ENCODE measurements at places on chromosomes 3 and 15.

DNA sequence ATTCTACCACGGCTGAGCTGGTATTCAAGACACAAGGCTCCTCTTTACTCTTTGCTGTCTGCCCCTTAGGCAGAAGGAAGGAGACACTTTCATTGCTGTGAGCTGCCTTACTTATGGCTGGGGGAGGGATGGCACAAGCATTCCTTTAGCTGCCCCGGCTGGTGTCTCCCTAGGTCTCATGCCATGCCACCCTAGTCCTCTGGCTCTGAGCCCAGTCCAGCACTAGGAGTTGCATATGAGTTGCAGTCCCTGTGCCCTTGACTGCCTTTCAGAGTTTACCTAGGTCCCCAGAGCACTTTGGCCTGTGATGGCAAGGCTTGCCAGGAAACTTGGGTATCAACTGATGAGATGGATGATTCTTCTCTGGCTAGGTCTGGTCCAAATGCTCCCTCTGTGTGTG lies 296.4 kb downstream of the RBMS3 start:
- DNase-seq = no peak

GRCh38 chr3:14117468-14118399 lies 6.9 kb downstream of the CHCHD4 start:
- DNase-seq = no peak

DNA sequence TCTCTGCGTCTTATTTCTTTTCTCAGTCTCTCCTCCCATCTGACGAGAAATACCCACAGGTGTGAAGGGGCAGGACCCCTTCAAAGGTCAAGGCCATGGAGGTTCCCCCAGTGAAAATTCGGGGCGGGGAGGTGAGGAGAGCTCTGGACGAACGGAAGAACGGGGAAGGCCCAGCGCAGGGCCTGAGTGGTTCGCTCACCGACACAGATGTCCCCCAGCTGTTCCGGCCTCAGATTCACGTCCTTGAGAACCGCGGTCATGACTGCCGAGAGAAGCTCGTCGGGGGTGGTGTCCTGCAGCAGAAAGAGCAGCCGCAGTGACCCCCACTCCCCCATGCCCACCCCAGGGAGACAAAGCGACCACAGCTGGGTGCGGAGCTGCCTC lies 542 bp downstream of the ACAA1 start:
- no peak for DNase-seq

- DNase-seq = no peak
Observed at GRCh38 chr3:162073422-162073975, 576.9 kb downstream of the OTOL1 start.

DNA sequence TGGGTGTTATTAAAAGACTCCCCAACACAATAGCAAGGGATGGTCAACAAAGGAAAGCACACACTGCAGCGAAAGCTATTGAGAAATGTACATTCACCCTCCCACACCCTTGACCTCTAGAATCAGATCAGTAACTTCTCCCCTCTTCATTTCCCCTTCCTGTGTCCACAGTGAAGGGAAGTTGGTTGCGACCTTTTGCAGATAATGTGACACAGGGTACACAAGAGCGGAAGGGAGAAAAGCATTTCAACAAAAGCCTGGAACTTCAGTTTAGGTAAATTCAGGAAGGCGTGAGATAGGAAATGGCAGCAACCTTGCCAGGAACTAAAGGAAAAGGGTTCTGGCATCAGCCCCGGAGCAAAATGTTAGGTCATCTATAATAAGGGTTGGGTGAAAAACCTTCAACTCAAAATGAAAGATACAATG lies 899.8 kb downstream of the MCTP2 start:
- DNase-seq = no peak

DNA sequence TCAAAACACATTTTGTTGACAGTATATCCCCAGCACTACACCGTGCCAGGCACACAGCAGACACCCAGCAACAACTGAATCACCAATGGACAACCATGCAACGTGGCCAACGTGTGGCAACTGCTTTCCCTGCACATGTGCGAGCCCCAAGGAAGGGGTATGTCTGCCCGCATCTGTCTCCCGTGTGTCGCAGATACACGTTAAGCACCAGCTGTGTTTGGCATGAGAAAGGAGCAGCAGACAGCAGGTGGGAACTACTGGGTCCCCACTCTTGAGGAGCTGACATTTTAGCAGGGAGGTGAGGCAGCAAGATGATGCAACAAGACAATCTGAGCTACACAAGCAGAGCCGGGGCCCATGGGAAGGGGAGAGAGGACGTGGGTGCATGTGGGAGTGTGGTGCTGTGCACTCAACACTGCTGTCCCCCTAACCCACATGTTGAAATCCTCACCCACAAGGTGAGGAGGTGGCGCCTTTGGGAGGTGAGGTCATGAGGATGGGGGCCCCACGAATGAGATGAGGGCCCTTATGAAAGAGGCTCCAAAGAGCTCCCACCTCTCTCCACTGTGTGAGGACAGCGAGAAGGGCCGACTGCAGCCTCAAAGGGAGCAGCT lies 56.2 kb downstream of the ROPN1B start:
- DNase-seq = no peak

- DNase-seq = no peak
Observed at GRCh38 chr15:84810073-84810840, 6.9 kb upstream of the ALPK3 start.

DNA sequence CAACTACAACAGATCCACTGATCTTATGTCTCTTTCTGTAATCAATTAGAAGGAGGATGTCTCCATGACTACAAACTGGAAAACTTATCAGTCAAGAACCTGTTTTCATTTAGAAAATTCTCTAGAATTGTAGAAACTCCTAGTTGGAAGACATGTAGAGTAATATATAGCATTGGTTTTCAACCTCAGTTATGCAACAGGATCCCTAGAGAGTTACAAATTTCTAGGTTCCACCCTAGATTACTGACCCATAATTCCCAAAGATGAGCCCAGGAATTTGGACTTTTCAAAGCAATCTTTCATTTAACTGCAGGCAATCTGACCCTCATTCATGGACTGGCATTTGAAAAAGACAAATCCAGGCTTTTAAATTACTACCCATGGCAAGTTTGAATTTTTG lies 116.9 kb upstream of the RAP2B start:
- no peak for DNase-seq

- DNase-seq = no peak
Observed at GRCh38 chr15:55774113-55774970, 31.4 kb upstream of the PRTG start.

DNA sequence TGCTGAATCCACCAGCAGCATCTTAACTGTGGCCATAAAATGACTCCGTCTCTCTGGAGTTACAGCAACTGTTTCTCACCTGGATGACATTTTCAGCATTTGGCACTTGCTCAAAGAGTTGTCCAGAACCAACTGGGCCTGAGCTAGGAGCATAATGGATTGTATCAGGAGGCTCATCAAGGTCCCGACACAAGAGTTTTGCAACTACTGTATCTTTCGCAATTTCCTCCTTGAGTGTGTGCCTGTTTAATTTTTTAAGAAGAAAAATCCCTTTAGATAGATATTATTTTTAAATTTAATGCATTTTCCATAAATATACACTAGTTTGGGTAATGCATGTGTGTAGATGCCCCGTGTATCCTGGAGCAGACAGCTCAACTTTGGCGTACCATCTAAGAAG lies 44.3 kb upstream of the C3orf49 start:
- DNase-seq = no peak

DNA sequence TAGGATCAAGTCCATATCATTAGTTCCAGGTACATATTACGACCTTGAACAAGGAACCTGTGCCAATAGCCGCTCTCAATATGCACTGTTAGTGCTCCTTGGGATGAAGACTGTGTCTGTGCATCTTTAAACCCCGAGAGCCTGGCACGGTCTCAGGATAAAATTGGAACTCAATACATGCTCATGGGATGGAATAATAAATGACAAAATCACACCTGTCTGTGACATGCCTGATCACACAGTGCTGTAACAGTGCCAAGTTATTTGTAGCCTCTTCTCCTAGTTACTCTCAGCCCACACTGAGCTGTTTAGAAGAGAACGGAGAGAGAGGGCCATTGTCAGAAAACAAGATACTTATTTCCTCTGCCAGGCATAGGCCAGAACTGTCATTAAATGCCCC lies 82.2 kb downstream of the SSR3 start:
- DNase-seq = no peak

DNA sequence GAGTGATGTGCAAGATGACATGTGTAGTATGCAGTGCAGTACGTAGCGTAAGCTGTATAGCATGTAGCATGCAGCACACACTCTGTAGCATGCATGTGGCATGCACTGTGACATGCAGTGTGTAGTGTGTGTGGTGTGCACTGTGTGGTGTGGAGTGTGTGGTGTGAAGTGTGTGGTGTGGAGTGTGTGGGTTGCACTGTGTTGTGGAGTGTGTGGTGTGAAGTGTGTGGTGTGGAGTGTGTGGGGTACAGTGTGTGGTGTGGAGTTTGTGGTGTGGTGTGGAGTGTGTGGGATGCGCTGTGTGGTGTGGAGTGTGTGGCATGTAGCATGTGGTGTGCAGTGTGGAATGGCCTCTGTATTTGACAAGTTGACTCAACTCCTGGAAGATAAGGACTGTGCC lies 39.2 kb downstream of the ROPN1B start:
- DNase-seq = no peak

GRCh38 chr15:31545257-31545656 lies 218.6 kb downstream of the KLF13 start:
- no peak for DNase-seq
